ENCODE measurements at places on chromosomes 5 and 9.
A peak's percentile ranks its signal among the peaks of the same experiment; 100 is the strongest.

DNA sequence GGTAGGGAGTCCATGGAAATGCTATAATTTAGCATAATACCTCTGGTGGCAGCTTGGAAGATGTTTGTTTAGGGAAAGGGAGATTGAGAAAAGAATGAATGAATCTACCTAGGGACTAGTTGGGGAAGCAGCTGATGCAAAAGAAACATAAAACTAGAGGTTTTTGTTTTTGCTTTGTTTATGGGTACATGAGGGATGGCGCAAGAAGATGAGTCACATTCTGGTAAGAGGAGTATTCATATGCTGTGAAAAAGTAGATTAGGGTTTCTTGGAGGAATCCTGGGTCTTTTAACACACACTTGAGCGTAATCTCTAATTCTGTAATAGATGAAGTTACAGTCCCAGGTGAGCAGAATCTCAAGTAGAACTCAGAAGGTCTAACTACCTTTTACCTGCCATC lies 17.1 kb downstream of the C9orf43 start:
- DNase-seq = no peak

DNA sequence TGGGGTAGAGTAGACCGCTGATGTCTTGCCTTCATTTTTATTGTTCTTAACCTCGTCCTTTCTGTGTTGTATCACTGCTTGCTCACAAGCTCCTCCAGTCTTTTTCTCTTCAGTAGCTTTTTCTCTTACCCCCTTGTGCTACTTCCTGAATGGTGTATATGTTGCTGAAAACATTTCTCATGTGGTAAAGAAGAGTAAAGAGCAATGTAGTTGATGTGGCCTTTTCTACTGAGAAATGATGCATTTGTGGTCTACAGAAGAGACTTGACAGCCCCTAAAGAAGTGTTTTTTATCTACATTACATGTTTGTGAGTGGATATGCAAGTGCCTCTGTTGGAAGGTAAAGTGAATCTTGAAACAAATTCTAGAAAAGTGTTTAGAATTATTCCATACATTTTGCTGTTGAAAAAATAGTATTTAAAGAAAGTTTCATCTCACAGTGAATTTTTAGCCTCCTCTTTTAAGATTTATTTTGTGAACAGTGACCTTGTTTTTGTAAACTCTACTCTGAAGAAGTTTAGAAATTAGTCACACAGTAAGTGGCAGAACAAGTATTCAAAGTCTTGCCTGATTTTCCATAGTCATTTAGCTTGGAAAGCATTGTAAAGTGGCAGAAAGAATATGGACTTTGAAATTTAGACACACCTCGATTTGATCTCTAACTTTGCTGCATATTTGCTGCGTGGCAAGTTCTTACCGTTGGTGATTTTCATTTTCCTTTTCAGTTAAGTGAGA lies 17.4 kb downstream of the CDC42SE2 start:
- no peak for DNase-seq

DNA sequence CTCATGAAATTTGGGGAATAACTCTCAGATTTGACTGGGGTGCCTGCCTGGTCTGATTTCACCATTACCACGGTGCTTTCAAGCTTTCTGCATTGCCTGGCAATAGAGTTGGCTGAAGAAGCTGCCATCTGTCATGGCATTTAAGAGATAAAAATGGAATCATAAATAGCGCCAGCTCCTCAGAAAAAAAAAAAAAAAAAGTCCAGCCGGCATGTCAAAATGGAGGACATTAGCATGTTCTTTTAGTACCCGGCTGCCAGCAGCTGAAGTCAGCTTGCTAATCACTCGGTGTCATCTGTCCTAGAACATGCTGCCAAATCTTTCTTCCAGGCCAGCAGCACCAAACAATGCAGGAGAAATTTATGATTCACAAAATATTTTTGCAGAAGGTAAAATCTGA lies 57.7 kb upstream of the CER1 start:
- no peak for DNase-seq

DNA sequence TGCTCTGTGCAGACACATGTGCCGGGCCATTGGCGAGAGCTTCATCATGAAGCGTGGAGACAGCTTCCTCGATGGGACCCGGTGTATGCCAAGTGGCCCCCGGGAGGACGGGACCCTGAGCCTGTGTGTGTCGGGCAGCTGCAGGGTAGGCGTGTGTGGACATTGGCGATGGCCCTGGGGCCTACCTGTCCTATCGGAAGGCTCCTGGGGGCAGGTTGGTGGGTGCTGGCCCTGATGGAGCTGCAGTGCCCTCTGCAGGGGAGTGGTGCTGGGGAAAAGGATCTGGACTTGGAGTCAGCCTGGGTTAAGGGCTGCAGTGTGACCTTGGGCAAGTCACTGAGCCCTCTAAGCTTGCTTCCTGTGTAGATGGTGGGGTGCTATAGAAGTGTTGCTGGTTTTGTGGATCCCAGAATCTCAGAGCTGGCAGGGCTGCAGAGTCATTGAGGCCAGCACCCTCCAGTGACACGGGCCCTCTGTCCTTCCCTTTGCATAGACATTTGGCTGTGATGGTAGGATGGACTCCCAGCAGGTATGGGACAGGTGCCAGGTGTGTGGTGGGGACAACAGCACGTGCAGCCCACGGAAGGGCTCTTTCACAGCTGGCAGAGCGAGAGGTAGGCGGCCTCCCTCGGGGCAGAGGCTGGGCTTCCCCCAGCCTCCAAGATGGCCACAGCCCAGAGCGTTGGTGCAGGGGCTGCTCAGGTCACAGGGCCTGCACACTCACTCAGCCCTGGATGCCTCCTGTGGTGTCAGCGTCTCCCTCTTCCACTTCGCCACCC lies 15.8 kb downstream of the ADAMTS13 start:
- DNase-seq = no peak

DNA sequence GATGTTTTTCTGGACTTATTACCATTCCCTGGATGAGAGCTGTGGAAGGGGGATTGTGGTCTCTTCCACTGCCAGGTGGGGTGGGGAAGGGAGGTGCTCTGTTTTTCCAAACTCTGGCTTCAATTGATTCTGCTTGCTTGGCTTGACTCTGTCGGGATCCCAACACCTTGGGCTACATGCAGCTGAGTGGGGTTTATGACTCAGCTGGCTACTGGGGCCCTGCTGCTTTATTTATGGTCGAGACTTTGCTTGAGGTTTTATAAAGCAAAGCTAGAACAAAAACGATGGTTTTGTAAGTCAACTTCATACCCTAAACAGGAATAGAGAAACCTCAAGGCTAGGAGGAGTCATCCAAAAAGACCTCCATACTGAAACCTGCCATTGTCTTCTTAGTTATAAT lies 76.3 kb downstream of the AOPEP start:
- peak; percentile 19 for DNase-seq

GRCh38 chr5:618450-618849 lies 6.3 kb downstream of the CEP72 start:
- DNase-seq = no peak

- no peak for DNase-seq
These were observed 66.6 kb upstream of the TAF11L2 start for GRCh38 chr5:17431272-17432050.

GRCh38 chr9:123863164-123863855 lies 66.6 kb downstream of the DENND1A start:
- no peak for DNase-seq

DNA sequence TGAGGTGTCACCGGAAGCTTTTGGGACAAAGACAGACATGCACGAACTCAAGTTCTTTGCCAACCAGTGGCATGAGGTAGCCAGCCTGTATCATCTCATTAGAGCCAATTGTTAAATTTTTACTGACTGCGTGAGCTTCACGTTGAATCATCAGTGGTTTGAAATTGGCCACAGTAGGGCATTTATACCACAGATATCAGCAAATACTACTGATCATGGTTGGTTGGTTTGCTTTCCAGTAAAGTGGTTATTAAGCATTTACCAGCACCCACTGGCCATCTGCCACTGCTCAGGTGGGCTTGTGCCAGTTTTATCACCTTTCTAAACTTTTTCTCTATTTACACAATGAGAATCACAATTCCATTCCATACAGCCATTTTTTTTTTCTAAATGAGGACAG lies 28.4 kb upstream of the SHC3 start:
- no peak for DNase-seq

GRCh38 chr9:133773889-133774655 lies 35.9 kb upstream of the SARDH start:
- DNase-seq = no peak

- no peak for DNase-seq
These were observed 40.7 kb upstream of the ADAMTS2 start for GRCh38 chr5:179385914-179386313.

DNA sequence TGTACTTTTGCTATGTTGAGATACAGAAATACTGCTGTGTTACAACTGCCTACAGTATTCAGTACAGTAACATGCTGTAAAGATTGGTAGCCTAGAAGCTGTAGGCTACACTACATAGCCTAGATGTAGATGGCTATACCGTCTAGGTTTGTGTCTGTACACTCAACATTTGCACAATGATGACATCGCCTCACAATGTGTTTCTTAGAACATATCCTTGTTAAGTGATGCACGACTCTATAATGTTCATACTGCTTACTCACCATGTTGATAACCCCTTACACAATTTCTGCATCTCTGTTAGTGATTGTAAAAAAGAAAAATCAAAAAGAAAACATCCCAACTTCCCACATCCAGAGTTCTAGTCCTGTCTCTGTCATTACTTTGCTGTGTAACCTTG lies 450.0 kb downstream of the CCDC171 start:
- no peak for DNase-seq

DNA sequence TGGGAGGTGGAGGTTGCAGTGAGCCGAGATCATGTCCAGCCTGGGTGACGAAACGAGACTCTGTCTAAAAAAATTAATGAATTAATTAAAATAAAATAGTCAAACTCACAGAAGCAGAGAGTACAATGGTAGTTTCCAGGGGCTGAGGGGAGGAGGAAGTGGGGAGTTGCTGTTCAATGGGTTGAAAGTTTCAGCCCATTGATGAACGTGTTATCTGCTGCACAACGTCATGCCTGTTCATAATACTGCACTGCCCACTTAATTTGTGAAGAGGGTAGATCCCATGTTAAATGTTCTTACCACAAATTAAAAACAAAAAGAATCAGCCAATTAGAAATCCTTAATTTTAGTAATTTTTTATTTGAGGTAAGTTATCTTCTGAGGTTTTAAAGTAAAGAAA lies 16.4 kb upstream of the RUFY1 start:
- no peak for DNase-seq

DNA sequence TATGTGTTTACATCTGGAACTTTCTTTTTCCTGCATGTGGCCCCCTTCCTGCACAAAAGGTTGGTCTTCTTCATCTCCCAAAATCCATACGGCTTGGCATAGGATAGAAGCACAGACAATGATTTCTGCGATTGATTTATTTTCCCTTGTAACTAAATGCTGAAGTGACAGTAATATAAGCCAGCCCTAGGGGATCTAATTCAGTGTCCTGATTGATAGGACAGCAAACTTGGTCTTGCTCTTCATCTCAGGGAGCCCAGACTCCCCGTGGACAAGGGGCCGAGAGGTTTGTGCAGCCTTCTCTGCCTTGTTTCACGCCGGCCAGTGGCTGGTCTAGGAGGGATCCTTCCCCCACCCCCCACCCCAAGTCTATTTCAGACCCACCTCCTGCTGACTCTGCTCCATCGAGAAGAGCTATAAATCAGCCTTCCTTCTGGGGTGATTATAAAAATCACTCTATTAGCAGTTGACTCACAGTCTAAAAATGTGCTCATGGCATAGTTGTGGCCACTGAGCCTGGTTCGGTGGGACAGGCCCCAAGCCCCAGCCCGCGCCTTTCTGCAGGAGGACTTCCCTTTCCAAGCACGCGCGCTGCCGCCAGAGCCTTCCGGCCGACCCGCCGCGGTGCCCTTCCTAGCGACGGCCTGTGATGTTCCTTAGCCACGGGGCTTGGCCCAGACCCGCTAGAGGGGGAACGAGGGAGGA lies 89.8 kb upstream of the COL5A1 start:
- no peak for DNase-seq

- DNase-seq = no peak
These were observed 214.7 kb downstream of the DENND1A start for GRCh38 chr9:123715258-123715657.

GRCh38 chr5:34585601-34586104 lies 70.5 kb upstream of the RAI14 start:
- no peak for DNase-seq

DNA sequence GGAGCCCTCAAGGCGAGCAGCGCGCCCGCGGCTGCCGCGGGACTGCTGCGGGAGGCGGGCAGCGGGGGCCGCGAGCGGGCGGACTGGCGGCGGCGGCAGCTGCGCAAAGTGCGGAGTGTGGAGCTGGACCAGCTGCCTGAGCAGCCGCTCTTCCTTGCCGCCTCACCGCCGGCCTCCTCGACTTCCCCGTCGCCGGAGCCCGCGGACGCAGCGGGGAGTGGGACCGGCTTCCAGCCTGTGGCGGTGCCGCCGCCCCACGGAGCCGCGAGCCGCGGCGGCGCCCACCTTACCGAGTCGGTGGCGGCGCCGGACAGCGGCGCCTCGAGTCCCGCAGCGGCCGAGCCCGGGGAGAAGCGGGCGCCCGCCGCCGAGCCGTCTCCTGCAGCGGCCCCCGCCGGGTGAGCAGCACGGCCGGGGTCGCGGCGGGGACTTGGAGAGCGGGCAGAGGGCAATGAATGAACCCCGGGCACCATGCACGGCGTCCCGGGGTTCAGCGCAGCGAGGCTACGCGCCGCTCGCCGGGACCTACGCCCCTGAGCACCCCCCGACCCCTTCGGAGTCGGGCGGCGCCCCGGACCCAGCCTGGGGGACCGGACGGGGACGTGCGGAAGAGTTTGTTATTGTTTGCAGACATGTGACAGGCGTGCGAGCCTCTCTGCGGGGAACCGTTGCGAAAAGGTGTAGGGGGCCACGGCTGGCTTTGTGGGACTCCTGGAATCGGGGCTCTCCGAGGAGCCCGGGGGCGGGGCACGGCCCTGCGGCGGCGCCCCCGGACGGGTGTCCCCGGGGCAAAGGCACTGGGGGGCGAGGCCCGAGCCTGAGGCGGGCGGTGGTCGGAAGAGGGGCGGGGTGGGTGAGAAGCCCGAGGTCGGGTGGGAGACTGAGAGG lies 553 bp downstream of the MAP3K1 start:
- DNase-seq = no peak

DNA sequence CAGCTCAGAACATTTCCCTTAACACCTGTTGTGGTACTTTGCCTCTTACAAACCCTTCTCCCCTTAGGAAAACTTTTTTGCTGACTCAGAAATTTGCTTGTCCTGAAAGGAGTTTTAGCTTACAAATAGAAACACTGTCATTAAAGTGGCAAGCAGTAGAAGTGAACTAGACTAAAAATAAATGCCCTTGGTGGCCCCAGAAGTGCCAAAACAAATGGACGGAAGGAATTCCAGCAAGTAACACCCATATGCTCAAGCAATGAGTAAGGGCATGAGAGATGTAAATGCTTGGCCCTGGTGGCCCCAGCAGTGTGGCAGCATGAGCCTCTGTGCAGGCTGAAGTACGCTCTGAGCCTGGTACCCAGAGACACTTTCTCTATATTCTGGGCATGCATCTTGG lies 8.6 kb downstream of the VLDLR start:
- DNase-seq = no peak

All from stimulated activated CD4-positive, alpha-beta T cell treated with anti-CD3 and anti-CD28 coated beads, Interleukin-15, amount 100 ng/mL, for 48 hours (primary cell).